ENCODE measurements at places on chromosomes 6 and 20.

DNA sequence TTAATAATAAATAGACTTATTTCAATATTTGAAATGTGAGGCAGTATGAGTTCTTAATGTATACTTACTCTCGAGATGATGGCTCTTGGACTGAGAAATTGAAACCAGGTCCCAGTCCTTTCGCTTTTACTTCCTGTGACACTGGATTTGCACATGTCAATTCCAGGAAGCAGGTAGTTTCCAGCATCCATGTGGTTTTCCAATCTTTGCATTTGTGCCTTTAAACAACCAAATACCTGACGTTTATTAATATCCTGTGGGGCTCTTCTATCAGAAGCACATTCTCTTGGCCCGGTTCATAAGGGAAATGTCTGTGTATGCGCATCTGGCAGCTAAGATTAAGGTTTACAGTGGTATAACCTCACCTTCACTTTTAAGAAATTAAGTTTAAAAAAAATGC, 13.1 kb downstream of the UTRN start:
- DNase-seq: no peak

DNA sequence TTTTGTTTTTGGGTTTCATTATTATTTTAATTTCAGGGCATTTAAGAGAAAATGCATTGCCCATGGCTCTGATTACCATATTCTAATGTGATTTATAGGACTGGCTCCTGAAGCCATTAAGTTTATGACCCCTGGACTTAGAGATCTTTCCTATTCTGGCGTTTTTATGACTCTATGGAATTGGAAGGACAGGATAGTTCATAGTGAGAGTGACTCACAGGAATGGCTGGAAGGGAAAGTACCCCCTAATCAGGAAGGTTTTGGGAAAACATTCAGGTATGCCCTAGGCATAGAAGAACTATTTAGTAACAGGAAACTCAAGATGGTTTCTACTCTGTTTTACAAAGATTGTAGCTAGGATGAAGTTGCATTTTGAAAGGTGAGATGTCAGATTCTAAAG, 108.6 kb upstream of the SLC2A12 start:
- DNase-seq: no peak

- DNase-seq: no peak
These were observed 868.3 kb downstream of the EYS start for GRCh38 chr6:64838726-64839125.

- DNase-seq: no peak
These were observed 9.7 kb downstream of the BPI start for GRCh38 chr20:38313676-38314075.

GRCh38 chr6:13471184-13471583, 16.2 kb downstream of the GFOD1 start:
- no peak for DNase-seq

DNA sequence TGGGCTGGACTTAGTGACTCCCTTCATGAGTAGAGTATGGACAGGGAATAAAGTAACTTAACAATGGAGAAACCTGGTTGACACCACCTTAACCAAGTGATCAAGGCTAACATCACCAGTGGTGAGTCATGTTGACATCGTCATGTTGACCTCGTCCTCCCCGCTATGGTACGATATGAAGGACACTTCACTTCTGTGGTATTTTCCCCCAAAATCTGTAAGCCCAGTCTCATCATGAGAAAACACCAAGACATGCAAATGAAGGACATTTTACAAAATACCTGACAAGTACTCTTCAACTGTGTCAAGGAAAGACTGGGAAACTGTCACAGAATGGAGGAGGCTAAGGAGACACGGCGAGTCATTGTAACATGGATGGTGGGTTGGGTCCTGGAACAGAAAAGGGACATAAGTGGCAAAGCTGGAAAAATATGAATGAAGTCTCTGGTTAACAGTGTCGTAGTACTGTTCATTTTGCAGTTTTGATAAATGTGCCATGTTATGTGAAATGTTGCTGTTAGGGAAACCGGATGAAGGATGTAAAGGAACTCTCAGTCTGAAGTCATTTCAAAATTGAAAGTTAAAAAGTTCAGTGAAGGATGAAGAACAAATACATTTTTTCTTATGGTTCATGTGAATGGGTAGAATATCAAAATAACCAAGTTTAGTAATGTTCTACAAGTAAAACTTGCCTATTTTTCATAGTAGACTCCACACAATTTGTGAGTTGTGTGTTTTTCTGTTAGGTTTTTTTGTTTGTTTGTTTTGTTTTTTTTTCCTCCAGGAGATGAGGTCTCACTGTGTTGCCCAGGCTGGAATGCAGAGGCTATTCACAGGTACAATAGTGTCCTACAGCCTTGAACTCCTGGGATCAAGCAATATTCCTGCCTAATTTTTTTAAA, 247.5 kb downstream of the TMEM242 start:
- DNase-seq: no peak
